NCI-H526 treated with DMSO at 0.1 percent for 48 hours (cell line): ENCODE measurements at places on chromosomes 4 and X.

- DNase-seq: no peak
Measured at GRCh38 chr4:165398570-165398969, 19.8 kb downstream of the CPE start.

DNA sequence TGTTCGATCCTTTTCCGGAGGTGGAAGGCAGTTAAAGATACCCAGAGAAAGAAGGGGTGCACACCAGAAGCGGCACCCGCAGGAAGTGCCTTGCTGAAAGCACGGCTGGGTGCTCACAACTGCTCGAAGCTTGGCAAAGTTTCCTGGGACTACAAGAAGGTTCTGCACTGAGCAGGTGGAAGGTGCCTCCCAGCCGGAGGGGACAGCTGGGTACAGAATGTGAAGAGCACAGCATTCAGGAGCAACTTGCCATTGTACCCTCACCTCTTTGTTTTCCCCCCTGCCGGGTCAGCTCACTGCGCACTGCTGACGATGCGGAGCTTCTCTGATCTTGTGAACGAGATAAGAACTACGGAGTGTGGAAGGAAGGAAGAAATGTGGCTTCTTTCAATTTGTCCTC, 289.2 kb downstream of the FBXW7 start:
- no peak for DNase-seq

DNA sequence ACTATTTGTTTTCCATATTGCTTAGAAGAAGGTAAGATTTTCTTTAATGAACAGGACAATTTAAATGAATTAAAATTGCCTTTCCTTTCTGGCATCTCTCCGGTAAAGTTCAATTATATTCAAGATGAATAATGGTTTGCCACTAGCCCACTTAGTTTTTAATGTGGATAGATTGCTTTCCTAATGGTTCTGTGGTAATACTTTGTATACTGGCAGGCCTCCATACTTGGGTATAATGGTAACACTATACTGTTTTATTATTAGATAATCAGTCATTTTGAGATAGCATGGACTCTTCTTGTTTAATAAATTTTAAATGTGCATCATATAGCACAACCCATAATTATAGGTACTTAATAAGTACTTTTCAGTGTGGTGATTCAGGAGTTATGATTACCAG, 89.5 kb downstream of the ELOVL6 start:
- DNase-seq: no peak

GRCh38 chr4:14841801-14842768, 160.2 kb upstream of the CPEB2 start:
- no peak for DNase-seq

DNA sequence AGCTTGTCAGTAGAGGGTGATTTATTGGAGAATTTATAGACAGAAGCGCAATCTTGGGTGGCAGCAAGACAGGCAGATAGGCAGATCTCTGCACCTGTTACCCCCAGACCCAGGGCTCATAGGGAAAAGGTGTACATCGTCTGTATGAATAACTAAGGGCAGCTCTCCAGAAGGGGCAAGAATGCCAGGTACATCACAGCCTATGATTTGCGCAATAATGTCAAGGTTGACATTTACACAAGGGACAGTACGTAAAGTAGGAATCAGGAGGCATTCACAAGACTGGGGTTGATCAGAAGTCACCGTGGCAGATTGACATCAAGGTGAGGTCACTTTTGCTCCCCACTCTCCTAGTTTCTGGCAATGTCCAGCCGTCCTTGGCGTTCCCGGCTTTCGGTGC, 524.1 kb downstream of the TRIML1 start:
- no peak for DNase-seq

- no peak for DNase-seq
Measured at GRCh38 chrX:40144576-40144975, 46.8 kb upstream of the BCOR start.

DNA sequence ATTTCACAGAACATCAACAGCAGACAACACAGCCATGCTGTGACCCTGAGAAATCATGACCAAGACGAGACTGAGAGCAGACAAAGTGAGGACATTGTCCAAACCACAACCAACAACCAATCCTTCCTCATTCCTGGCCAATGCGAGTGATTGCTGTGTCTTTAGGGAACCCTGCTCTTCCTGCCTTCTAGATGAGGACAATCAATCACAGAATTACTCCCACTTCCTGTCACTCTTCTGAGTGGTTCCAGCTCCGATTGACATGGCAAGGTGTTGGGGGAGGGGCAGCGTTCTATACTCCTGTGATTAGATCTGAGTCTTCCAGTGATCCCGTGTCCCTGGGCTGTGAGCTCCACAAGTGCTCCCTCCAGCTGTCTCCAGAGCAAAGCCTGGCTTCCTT, 227.8 kb downstream of the STIM2 start:
- no peak for DNase-seq
